ENCODE measurements at places on chromosomes 6 and 20. TPM values are rescaled to one million over a fixed set of nuclear protein-coding genes. Genes with fewer than 3 reads are reported as not detected.

The LY6G5C gene
- total RNA-seq, result 1.3 TPM

The MICA gene
- total RNA-seq, result 31.8 TPM

The SOBP gene
- total RNA-seq, result 6.0 TPM

The ANKRD66 gene
- total RNA-seq, result not detected

The CGAS gene
- total RNA-seq, result 11.3 TPM

The KCNK15 gene
- total RNA-seq, result 0.07 TPM

The GDAP1L1 gene
- not detected for total RNA-seq

Data from thoracic aorta endothelial cell (primary cell).